CD4-positive, CD25-positive, alpha-beta regulatory T cell (primary cell): ENCODE measurements at places on chromosomes 11 and 22. TPM values are rescaled to one million over a fixed set of nuclear protein-coding genes. Genes with fewer than 3 reads are reported as not detected.

DNA sequence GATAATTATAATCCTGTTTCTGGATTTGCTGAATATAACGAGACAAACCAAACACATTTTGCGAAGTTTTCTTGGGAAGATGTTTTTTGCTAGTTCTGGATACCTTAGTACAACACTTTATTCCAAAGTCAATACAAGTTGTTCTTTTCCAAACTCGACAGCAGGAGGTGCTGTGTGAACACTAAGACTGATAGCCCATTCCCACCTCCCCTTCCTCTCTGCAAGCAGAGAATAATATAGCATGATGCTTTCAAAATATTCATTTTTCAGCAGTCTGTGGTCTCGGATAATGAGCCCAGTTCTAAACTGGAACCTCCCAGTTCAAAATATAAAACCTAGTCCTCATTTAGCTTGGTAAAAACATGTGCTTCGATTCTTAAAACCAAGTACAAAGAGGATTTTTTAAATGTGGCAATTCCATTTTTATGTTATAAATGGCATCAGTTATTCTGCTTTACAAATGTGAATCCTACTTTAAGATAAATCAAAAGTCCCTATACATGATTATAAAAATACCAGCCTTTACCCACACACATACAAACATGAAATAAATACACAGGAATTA is 129.1 kb downstream of the DCDC1 start:
- no peaks in the 10 kb centered on the region for H3K4me1 ChIP-seq
- H3K27ac ChIP-seq: no peak overlapping the region
- no peaks in the 10 kb centered on the region for H3K27me3 ChIP-seq
- no peaks in the 10 kb centered on the region for H3K36me3 ChIP-seq
- DNase-seq: peak; percentile 29

GRCh38 chr11:57728829-57729228 is 12.5 kb upstream of the SELENOH start:
- H3K4me3 ChIP-seq: no peak overlapping the region
- no peaks in the 10 kb centered on the region for H3K36me3 ChIP-seq
- H3K4me1 ChIP-seq: no peaks in the 10 kb centered on the region
- DNase-seq: no peak

GRCh38 chr11:79159657-79160450 is 281.0 kb downstream of the TENM4 start:
- H3K27ac ChIP-seq: no peak overlapping the region
- H3K27me3 ChIP-seq: no peaks in the 10 kb centered on the region
- H3K4me3 ChIP-seq: no peak overlapping the region
- no peaks in the 10 kb centered on the region for H3K4me1 ChIP-seq
- H3K36me3 ChIP-seq: no peaks in the 10 kb centered on the region

DNA sequence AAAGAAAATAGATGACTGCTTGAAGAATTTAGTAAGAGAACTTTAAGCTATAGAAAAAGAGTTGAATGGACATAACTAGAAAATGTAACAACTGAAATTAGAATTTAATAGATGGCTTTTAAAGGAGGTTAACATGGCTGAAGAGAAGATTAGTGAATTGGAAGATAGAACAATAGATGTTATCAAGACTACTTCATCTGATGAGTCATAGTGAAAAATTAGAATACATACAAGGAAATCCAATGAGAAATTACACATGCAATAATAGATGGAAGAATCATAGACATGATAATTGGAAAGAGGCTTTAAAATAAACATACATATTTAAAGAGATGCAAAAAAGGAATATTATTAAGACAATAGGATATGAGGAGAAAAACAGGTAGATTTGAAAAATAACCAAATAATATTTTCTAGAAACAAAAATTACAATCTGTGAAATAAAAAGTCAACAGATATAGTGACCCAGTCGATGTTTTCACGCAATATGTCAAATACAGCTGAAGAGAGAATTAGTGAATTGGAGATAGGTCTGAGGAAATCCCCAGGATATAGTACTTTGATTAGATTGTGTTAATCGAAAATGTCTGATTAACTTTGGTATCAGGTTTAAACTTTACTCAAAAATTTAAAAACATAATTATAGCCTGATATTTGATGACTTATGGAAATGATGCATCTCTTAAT is 28.2 kb downstream of the CAT start:
- no peak overlapping the region for H3K27ac ChIP-seq
- no peak for DNase-seq
- H3K36me3 ChIP-seq: peaks cover 68% of the 10 kb centered on the region
- no peaks in the 10 kb centered on the region for H3K4me1 ChIP-seq

DNA sequence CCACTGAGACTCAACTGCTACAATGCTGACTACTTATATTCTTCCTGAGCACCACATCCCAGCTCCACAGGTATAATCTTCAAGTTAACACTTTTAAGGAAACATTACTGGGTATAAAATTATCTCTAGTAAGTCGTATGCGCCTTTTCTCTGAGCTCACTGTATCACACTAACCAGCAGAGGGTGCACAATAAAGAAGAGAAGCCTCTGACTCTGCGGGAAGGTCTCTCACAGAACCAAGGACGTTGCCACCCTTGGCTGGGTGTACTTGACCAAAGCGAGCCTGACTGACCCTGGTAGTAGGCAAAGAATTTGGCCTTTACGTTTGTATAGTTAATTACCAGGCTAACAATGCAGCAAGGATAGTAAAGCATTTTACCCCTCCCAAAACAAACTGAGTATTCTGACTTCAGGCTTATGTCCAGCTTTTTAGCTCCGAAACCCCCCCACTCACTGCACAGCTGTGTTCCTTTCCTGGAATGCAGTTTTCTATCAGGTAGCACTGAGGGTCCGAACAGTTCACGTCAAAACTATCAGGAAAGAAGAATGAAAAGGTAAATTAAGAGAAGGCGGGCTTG is at the start of gene BTBD18:
Gene BTBD18 (minus strand): TSS at position 144 of the 578 bp plus-strand sequence. CDS start 631 bp downstream, outside the sequence.
- H3K4me1 ChIP-seq: no peaks in the 10 kb centered on the region
- H3K27me3 ChIP-seq: no peaks in the 10 kb centered on the region
- no peak for DNase-seq
- no peaks in the 10 kb centered on the region for H3K36me3 ChIP-seq
- H3K27ac ChIP-seq: no peak within 1 kb of the TSS
- H3K4me3 ChIP-seq: no peak within 1 kb of the TSS

GRCh38 chr11:86818462-86819192 is 18.3 kb downstream of the PRSS23 start:
- peaks cover 11% of the 10 kb centered on the region for H3K27me3 ChIP-seq
- no peak overlapping the region for H3K27ac ChIP-seq
- peak; percentile 37 for DNase-seq
- no peaks in the 10 kb centered on the region for H3K4me1 ChIP-seq
- no peaks in the 10 kb centered on the region for H3K36me3 ChIP-seq

DNA sequence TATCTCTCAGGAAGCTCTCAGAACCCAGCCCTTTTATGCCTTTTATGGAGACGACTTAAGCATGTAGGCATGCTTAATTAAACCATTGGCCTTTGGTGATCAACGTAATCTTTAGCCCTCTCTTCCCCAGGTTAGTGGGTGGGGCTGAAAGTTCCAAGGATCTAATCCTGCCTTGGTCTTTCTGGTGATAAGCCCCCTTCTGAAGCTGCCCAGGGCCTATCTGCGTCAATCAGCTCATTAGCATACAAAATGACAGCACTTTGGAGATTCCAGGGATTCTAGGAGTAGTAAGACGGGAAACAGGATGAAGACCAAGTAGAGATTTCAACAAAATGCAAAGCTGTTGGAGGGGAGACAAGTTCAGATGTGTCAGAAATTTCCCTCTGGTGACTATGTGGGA is 3.1 kb downstream of the FAM118A start:
- H3K36me3 ChIP-seq: peaks cover 5% of the 10 kb centered on the region
- no peaks in the 10 kb centered on the region for H3K27me3 ChIP-seq
- no peak overlapping the region for H3K4me3 ChIP-seq
- H3K27ac ChIP-seq: no peak overlapping the region
- H3K4me1 ChIP-seq: peaks cover 86% of the 10 kb centered on the region

GRCh38 chr11:30477061-30477460 is 109.1 kb downstream of the MPPED2 start:
- no peak overlapping the region for H3K27ac ChIP-seq
- no peaks in the 10 kb centered on the region for H3K27me3 ChIP-seq
- no peaks in the 10 kb centered on the region for H3K4me1 ChIP-seq
- no peak for DNase-seq

DNA sequence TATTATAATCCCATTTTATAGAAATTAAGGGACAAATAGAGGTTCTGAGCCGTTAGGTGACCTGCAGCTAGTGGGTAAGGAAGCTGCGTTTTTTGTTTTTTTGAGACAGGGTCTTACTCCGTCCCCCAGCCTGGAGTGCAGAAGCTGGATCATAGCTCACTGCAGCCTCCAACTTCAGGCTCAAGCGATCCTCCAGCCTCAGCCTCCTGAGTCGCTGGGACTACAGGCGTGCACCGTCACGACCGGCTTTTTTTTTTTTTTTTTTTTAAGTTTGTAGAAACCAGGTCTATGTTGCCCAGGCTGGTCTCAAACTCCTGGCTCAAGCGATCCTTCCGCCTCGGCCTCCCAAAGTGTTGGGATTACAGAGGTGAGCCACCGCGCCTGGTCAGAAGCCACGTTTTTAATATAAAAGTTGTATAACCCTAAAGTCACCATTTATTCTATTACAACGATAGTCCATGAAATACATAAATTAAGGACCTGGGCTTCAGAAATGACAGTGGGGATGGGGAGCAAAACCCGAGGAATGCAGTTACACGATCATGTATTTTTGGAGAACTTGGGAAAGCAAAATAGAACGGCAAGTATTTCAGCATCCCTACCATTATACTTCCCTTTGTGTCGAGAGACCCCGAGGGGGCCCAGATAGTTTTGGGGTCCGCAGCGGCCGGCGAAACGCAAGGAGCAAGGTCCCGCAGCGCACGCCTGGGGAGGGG is 638 bp downstream of the SAAL1 start:
- peaks cover 27% of the 10 kb centered on the region for H3K4me1 ChIP-seq
- no peak for DNase-seq
- peak overlapping the region; percentile 23 for H3K27ac ChIP-seq
- no peaks in the 10 kb centered on the region for H3K27me3 ChIP-seq
- H3K4me3 ChIP-seq: peak overlapping the region; percentile 90

- H3K27ac ChIP-seq: no peak overlapping the region
- H3K4me3 ChIP-seq: no peak overlapping the region
- H3K27me3 ChIP-seq: peaks cover 4% of the 10 kb centered on the region
- DNase-seq: no peak
- no peaks in the 10 kb centered on the region for H3K4me1 ChIP-seq
- no peaks in the 10 kb centered on the region for H3K36me3 ChIP-seq
Measured at GRCh38 chr11:19472679-19473078, 231.9 kb upstream of the E2F8 start.

DNA sequence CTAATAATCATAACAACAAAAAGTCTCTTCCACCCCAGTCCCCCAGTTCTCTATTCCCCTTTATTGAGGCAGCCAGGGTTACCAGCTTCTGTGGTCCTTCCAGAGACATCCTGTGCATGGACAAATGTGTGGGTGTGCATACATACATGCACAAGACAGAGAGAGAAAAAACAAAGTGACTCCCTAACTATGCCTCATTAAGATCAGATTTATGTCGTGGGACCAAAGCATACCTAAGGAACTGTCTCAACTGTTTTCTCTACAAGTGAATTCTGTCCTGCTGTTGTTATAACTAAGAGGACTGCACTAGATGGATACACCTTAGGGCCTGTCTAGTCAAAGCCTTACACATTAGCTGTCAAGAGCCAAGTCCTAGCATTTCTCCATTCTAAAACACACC is 106.7 kb downstream of the MRTFA start:
- no peaks in the 10 kb centered on the region for H3K36me3 ChIP-seq
- H3K27ac ChIP-seq: no peak overlapping the region
- H3K4me1 ChIP-seq: peaks cover 43% of the 10 kb centered on the region
- DNase-seq: no peak

DNA sequence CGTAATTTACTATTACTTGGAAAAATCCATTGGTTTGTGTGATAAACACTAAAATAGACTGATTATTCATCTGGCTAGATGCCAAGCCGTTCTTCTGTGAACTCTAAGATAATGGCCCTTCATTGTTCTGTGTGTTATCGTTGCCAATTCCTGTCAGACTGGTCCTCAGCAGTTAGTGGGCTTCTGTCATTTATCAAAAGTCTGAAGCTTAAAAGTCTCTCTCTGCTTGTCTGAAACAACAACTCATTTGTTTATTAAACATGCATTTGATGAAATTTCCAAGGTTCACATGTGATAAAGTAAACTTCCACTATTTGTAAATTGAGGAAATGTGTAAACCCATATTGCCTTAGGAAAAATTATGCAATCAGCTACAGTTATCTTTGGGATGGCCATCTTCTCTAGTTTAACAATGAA is 21.1 kb upstream of the RDX start:
- no peak for DNase-seq
- H3K27me3 ChIP-seq: no peaks in the 10 kb centered on the region
- no peaks in the 10 kb centered on the region for H3K36me3 ChIP-seq
- no peaks in the 10 kb centered on the region for H3K4me1 ChIP-seq
- H3K4me3 ChIP-seq: no peak overlapping the region
- no peak overlapping the region for H3K27ac ChIP-seq

DNA sequence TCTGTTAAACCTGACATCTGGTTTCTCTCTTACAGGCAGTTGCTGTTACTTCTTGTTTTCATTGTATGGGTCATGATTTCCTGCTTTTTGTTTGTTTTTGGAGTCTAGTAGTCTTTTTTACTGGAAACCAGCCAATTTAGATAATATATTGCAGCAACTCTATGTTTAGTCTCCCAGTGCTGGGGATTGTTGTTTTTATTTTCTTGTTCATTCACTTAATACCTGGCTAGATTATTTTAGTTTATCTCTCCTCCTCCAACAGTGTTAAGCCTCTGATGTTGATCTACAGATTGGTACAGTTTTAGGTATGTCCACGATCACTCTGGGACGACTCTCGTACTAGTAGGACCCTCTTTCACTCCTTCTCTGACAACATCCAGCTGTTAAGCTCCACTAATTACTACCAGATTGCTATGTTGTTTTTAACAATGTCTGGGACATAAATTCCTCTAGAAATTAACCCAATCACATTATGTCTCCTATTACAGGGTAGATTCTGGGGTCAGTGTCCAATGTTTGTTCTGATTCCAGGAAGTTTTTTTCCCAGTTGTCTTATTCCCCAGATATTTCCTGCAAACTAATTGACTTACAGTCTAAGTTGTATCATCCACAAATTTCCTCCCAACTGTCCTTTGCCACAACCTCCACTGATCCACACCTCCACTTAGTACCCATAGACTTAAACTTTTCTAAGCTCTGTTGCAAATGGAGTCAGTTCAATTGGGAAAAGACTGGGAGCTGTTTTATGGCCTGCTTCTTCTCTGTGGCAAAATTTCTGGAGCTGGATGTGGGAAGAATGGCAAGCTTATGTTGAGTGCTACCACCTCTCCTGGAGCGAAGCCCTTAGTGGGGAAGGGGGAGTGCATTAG is 1280.6 kb upstream of the CNTN5 start:
- H3K4me3 ChIP-seq: no peak overlapping the region
- H3K36me3 ChIP-seq: no peaks in the 10 kb centered on the region
- no peak for DNase-seq
- H3K4me1 ChIP-seq: no peaks in the 10 kb centered on the region
- H3K27ac ChIP-seq: no peak overlapping the region

- no peak overlapping the region for H3K27ac ChIP-seq
- H3K4me1 ChIP-seq: no peaks in the 10 kb centered on the region
- no peaks in the 10 kb centered on the region for H3K36me3 ChIP-seq
Measured at GRCh38 chr11:68978626-68978930, 2.2 kb downstream of the MRGPRD start.

Gene CCDC87
- total RNA-seq: 0.35 TPM

Gene DCHS1
- 2.4 TPM for total RNA-seq

Gene ACRV1
- total RNA-seq: not detected
